ENCODE measurements at places on chromosomes 5 and 9. TPM values are rescaled to one million over a fixed set of nuclear protein-coding genes. Genes with fewer than 3 reads are reported as not detected.

Gene PCDHB6
- 0.05 TPM for total RNA-seq

Gene IFNK
- total RNA-seq: not detected

Gene MYORG
- 14.2 TPM for total RNA-seq

Gene PRELID1
- total RNA-seq: 147 TPM

Gene ADAMTS13
- total RNA-seq: 3.6 TPM
